ENCODE measurements at places on chromosomes 7 and 10. TPM values are rescaled to one million over a fixed set of nuclear protein-coding genes. Genes with fewer than 3 reads are reported as not detected.

Gene JAKMIP3
- 0.42 TPM for total RNA-seq

Gene CYP26C1
- total RNA-seq, result 0.35 TPM

Gene SEC61G
- total RNA-seq, result 376 TPM

Gene PRSS37
- total RNA-seq, result not detected

Gene PDGFA
- total RNA-seq, result 219 TPM

Gene GFRA1
- 5.8 TPM for total RNA-seq

Gene SYNPO2L
- total RNA-seq, result not detected

Data from thoracic aorta (tissue), 2 donors.